ENCODE measurements at places on chromosomes 2 and 18. TPM values are rescaled to one million over a fixed set of nuclear protein-coding genes. Genes with fewer than 3 reads are reported as not detected.

GRCh38 chr2:86135653-86136052 is 29.6 kb downstream of the PTCD3 start:
- DNase-seq = no peak

GRCh38 chr2:9392898-9393765 is 30.2 kb downstream of the ITGB1BP1 start:
- no peak for DNase-seq

- DNase-seq = no peak
Measured at GRCh38 chr2:229344151-229344551, 73.1 kb upstream of the PID1 start.

Gene TXNDC2
- not detected for total RNA-seq

Gene ALK
- total RNA-seq = not detected

Gene NDUFB3
- total RNA-seq = 133 TPM

DNA sequence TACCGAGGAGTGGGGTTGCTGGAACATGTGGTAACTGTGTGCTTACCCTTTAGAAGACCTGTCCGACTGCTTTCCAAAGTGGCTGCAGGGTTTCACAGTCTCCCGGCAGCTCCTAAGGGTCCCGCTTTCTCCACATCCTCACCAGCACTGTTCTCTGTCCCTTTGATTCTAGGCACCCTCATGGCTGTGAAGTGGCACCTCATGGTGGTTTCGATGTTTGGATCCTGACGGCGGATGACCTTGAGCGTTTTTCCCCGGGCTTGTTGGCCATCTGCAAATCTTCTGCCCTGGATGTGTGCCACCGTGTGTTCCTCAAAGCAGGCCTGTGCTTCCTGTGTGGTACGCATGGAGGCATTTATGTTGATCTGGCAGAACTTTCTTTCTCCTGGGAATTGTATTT is 292.5 kb upstream of the HDAC4 start:
- no peak for DNase-seq

Gene CLEC4F
- total RNA-seq = not detected

GRCh38 chr2:234932591-234933168 is 19.1 kb upstream of the SH3BP4 start:
- no peak for DNase-seq

DNA sequence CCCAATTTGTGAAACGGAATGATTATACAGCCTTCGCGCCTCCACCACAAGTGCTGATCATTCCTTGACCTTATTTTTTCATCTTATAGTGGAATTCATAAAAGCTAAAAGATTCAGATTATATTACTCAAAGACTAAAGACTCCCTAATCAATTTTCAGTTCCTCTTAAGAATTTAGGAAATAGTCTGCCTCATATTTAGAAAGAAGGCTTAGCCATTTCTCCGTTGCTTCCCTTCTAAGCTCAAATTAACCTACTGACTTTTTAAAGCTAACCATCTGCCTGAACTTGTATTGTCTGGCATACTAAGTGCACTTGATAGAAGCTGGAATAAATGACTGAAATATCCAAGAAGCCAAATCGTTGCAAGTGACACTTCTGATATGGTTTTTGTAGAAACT is 44.7 kb downstream of the HNRNPLL start:
- DNase-seq = no peak

Gene USP40
- total RNA-seq = 44.2 TPM

Gene ACTG2
- total RNA-seq = not detected

GRCh38 chr2:211534632-211535031 is 978.2 kb downstream of the CPS1 start:
- no peak for DNase-seq
